ENCODE measurements at places on chromosomes 2 and 18.

GRCh38 chr2:68203587-68203986 lies 45.9 kb downstream of the PNO1 start:
- no peak for DNase-seq

GRCh38 chr18:36307513-36307912 lies 10.0 kb downstream of the FHOD3 start:
- DNase-seq, result no peak

GRCh38 chr2:71925268-71926088 lies 222.2 kb downstream of the CYP26B1 start:
- no peak for DNase-seq

GRCh38 chr18:66461344-66461743 lies 142.5 kb downstream of the CDH19 start:
- DNase-seq, result no peak

DNA sequence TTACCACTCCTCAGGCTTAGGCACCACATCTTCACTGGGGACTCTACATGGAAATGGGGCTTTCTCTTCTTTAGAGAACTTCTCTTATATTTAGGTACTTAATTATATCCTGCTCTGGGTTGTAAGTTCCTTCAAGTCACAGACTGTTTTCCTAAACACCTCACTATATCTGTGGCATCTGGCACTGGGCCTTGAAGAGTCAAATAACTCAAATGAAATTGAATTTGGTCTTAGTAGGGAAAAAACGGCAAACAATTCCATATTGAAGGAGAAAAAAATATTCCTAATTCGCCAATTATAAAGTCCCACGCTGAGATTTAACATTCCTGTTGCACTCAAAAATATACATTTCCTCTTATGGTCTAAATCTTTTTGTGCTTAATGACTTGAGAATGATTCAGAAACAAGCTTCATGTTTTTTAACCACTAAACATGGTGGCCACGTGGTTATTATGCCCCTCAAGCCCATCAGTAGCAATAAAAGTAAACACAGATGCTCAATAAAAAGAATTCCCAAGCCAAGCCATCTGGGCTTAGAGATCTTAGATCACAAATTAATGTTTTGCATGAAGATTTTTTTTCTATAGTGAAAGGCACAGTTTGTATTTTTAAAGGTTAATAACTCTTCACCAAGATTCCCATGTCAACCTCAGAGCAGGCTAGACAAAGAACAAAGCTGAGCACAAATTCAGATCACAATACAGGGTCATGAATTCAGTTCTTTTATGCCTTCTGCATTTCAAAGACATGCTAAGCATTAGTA lies 105.5 kb upstream of the SYT4 start:
- DNase-seq, result no peak

- DNase-seq, result no peak
These were observed 305.4 kb upstream of the HS6ST1 start for GRCh38 chr2:128623776-128624761.

- DNase-seq, result no peak
These were observed 632.3 kb downstream of the LRP1B start for GRCh38 chr2:141498561-141498960.

GRCh38 chr2:53646788-53647187 lies 120.8 kb upstream of the CHAC2 start:
- no peak for DNase-seq

- DNase-seq, result no peak
These were observed 48.5 kb downstream of the SERPINB7 start for GRCh38 chr18:63823516-63824219.

DNA sequence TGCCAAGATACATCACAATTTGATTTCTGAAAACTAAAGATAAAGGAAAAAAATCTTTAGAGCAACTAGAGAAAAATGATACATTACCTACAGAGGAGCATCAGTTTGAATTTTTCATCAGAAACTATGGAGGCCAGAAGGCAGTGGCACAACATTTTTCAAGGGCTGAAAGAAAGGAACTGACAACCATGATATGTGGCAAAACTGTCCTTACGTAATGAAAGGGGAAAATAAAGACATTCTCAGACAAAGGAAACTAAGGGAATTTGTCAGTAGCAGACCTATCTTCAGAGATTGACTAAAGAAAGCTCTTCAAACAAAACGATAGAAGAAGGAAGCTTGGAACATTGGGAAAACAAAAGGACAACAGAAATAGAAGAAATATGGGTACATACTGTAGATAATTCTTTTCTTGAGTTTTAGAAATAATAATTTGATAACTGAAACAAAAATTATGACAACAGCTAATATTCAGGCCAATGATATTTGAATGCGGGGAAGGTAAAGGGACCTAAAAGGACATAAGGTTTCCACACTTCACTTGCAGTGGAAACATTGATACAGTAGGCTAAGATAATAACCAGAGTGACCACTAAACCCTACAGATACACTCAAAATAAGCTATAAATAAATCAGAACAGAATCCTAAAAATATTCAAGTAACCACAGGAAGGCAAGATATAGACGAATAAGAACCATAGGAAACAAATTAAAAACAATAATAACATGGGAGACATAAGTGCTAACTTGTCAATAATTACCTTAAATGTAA lies 70.0 kb upstream of the NPAS2 start:
- DNase-seq, result no peak

GRCh38 chr18:62987055-62987830 lies 271.9 kb downstream of the PHLPP1 start:
- DNase-seq, result no peak

GRCh38 chr2:43495727-43496126 lies 100.1 kb downstream of the THADA start:
- DNase-seq, result no peak

GRCh38 chr2:142325870-142326269 lies 195.1 kb upstream of the LRP1B start:
- DNase-seq, result no peak

DNA sequence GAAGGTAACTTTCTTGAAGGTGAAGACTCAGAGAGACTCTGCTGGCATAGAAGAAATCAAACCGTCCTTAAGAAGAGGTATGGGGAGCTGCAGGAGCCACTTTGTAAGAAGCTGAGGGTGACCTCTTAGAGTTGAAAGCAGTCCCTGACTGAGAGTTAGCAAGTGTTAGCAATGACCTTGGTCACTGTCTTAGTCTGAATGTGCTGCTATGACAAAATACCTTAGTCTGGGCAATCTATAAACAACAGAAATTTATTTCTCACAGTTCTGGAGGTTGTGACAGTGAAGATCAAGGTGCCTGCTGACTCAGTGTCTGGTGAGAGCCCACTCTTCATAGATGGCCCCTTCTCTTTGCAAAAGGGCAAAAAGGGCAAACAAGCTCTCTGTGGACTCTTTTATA lies 35.7 kb upstream of the ACTR3 start:
- DNase-seq, result no peak

GRCh38 chr2:9820020-9820973 lies 23.0 kb upstream of the TAF1B start:
- DNase-seq, result no peak

DNA sequence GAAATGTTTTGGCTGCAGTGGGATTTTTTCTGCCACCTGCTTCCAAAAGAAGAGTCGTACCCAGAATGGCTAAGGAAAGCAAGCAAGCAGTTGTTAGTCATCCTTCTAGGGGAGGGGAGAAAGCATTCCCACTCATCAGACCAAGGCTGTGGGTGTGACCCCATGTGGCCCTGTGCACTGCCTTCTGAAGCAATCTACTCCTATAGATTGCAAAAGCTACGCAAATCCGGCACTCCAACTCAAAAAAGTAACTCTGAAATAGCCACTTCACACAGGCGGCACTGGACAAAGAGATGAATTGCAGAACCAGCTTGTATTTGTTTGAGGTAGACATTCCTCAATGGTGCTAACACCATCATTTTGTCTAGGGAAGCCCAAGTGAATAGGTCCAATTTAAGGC lies 44.3 kb downstream of the ST3GAL5 start:
- no peak for DNase-seq

GRCh38 chr2:88671786-88672427 lies 19.6 kb upstream of the RPIA start:
- DNase-seq, result no peak

- no peak for DNase-seq
These were observed 486.1 kb upstream of the ID2 start for GRCh38 chr2:8195784-8196183.

DNA sequence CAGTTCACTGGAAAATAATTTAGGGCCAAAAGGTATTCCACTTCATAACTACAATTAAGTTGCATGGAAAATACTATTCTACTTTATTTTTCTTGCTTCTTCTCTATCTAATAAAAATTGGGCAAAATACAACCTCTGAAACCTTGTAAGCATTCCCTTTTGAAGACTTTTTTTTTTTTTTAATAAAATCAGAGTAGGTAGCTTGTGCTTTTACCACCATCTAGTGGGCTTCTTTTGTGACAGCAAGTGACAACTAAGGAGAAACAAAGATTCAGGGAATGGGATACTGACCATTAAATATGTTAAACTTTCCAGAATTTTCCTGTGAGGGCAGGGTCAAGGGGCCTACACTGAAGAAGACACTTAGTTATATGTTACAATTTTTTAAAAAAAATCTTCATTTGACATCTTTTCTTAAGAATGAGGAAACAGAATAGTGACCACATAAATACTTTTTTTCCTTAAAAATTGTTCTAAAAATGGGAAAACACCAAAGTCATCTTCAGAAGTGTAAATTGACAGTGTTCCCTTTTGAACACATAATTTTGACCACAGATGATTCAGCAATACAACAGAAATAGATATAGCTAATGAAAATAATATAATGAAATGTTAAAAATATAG lies 1183.2 kb upstream of the ACVR2A start:
- no peak for DNase-seq

GRCh38 chr18:56333839-56334238 lies 304.6 kb downstream of the TXNL1 start:
- DNase-seq, result no peak

- no peak for DNase-seq
These were observed 88.8 kb downstream of the CDC42EP3 start for GRCh38 chr2:37582481-37583220.

- no peak for DNase-seq
These were observed 122.9 kb downstream of the PRKRA start for GRCh38 chr2:178328037-178328436.

GRCh38 chr18:47263430-47264307 lies 12.2 kb upstream of the SKOR2 start:
- DNase-seq, result no peak

GRCh38 chr2:174902506-174903263 lies 102.5 kb downstream of the CHN1 start:
- DNase-seq, result no peak

- no peak for DNase-seq
These were observed 1.1 kb upstream of the DGKD start for GRCh38 chr2:233353101-233353768.

DNA sequence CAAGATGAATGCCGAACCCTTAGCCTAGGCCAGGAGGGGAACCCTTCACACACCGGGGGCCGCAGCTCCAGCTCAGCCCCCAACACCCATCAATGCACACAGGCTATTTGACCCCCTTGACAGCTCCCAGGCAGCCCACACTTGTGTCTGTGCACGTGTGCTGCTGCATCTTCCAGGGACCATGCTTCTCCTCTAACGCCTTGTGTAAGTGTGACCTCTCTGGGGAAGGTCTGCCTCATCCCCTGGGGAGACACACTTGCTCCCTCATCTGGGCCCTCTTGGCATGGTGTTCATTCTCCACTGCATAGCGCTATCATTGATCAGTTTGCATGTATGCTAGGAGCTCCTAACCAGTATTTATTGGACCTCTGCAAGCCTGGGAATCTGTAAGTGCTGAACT lies 120.0 kb upstream of the FHL2 start:
- DNase-seq, result no peak
